ENCODE measurements at places on chromosomes 3 and 15. TPM values are rescaled to one million over a fixed set of nuclear protein-coding genes. Genes with fewer than 3 reads are reported as not detected.

TMEM158 gene
- total RNA-seq, result 3.8 TPM

SPINT1 gene
- 5.2 TPM for total RNA-seq

GRCh38 chr3:126998728-126999127 is 15.8 kb downstream of the PLXNA1 start:
- DNase-seq, result no peak

DNA sequence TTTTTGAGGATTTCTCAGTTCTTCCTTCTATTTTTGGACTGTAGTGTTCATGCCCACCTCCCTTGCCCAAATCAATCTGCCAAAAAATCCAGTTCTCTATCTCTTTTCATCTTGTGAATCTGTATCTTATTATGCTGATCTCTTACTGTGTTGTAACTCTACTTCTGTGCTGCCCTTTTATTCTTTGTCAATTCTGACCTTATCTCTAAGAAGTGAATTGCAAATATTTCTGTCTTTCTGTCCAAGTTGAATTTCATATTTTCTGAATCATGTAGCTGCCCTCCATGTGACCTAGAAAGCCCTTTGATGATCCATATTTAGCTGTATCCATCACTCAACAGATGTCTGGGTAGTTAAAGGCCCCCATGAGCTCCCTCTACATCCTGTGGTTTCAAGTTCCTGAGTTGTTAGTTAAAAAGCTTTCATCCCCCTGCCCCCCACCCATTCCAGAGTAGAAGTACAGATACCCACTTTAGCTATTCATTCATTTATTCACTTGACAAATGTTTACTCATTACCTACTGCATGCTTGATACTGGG is 33.6 kb upstream of the ETV5 start:
- no peak for DNase-seq

DNA sequence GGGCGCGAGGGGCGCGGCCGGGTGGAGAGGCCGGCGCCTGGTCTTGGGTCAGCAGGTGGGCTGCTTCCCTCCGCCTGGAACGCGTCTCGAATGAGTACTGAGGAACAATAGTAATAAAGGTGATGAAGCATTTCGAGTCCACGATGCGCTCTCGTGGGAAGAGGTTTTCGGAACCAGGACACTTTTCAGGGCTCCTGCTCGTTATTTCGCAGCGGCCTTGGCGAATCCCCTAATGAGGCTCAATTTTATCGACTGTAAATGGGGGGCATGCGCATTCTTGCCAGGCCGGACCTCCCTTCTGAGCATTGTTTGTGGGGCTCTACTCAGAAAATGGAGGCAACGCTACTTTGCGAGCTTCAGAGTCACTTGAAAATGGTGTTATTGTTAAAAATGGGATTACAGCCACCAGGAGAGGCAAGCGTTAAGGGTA is 1.2 kb downstream of the NR2C2 start:
- DNase-seq, result no peak

GRCh38 chr15:99387421-99388168 is 136.3 kb downstream of the LRRC28 start:
- no peak for DNase-seq

DNA sequence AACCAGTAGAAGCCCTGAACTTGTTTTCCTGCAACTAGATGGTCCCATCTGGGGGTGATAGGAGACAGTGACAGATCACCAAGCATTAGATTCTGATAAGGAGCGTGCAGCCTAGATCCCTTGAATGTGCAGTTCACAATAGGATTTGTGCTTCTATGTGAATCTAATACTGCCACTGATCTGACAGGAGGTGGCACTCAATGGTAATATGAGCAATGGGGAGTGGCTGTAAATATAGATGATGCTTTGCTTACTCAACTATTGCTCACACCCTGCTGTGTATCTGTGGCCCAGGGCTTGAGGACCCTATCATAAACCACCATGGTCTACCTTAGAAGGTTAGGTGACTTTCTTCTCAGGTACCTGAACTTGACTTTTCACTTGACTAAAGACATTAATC is 417.1 kb upstream of the ARHGEF26 start:
- no peak for DNase-seq

GRCh38 chr3:34077417-34078195 is 279.2 kb downstream of the PDCD6IP start:
- DNase-seq, result no peak
